ENCODE measurements at places on chromosomes 1 and 21.

DNA sequence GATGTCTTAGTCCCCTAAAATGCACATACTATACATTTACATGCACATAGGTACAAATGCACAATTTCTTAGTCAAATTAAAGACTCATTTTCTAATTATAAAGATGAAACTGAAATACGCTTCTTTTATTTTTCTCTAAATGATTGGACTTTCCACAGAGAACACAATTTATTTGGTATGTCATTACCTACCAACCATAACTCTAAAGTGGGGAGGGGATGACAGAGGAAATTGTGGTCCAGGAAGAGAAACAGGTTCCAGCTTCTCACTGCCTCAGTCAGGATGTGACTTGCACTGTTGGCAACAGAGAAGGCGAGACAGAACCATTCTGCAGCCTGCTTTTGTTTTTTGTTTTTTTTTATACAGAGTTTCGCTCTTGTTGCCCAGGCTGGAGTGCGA, 1189.2 kb downstream of the PLA2G4A start:
- DNase-seq: no peak

DNA sequence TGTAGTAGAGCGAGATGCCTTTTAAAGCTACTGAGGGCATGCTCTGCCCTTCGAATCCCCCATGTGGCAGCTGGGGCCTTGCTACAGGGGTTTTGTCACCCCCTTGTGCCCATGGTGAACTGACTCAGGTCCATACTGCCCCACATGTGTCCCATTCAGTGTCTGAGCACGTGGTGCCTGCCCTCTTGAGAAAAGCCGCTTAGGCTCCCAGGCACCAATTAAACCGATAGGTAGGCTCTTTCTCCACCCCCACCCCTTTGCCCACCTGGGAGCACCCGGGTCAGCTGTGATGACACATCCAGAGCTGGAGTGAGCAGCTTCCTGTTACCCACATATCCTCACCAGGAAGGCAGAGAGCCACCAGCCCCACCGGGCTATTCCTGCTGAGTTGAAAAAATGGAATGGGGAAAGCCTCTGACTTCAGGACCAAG, 30.5 kb downstream of the TMCC2 start:
- DNase-seq: no peak

DNA sequence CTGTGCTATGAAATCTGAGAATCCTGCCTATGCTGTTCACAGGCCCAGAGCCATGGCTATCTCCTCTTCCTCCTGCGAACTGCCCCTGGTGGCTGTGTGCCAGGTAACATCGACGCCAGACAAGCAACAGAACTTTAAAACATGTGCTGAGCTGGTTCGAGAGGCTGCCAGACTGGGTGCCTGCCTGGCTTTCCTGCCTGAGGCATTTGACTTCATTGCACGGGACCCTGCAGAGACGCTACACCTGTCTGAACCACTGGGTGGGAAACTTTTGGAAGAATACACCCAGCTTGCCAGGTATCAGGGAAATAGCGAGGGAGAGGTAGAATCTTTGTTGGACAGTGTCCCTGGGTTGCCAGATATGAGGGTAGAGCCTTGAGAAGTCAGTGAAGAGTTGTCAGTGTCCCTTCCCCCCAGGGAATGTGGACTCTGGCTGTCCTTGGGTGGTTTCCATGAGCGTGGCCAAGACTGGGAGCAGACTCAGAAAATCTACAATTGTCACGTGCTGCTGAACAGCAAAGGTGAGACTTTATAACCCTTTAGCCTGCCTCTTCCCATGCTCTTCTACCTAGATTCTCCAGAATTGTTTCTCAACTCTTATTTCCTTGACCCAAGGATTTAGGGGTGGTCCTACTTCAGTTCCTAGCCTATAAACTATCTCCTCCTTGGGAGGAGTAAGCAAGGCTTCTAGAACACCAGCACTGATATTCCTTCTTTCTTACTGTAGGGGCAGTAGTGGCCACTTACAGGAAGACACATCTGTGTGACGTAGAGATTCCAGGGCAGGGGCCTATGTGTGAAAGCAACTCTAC, 1.4 kb downstream of the NIT1 start:
- no peak for DNase-seq

GRCh38 chr1:151508833-151509232, 2.4 kb upstream of the CGN start:
- DNase-seq: no peak

GRCh38 chr1:31705080-31705866, 1.5 kb upstream of the COL16A1 start:
- no peak for DNase-seq

GRCh38 chr1:181313466-181313865, 169.9 kb upstream of the CACNA1E start:
- DNase-seq: no peak

GRCh38 chr1:245338485-245338877, 183.7 kb downstream of the KIF26B start:
- no peak for DNase-seq

- DNase-seq: no peak
Measured at GRCh38 chr1:185627171-185627570, 107.0 kb upstream of the HMCN1 start.

DNA sequence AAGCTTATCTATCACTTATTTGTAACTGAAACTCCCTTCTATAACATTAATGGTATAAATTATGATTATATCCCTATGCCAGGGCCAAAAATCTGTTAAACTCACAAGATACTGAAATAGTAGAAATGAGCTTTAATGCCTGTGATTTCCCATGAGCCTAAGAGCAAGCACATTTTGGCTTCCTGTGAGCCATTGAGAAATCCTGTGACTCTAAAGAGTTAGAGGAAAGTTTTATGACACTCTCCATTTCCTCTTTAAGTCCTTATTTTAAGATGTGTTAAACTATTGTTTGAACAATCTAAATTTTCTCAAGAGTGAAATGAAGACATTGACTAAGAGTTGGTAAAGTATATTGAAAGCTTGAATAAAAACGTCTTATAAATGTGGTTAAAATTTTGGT, 45.6 kb downstream of the SUCO start:
- DNase-seq: no peak

DNA sequence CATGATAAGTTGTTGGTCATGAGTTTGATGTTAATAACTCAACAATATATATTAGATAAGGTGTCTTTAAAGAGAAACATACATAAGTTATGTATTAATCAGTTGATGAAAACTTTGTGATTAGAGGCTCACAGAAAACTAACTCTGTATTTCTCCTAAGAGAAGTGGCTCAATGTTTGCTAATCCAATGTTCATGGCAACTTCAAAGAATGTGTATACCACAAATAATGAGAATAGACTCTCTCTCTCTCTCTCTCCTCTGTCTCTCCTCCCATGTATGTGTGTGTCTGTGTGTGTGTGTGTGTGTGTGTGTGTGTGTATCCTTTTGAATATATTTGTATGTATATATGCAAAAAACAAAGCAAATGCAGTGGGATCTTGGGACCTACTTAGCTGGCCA, 1304.9 kb downstream of the MRPL39 start:
- no peak for DNase-seq

GRCh38 chr1:23169727-23170335, 1.2 kb upstream of the LUZP1 start:
- DNase-seq: no peak

DNA sequence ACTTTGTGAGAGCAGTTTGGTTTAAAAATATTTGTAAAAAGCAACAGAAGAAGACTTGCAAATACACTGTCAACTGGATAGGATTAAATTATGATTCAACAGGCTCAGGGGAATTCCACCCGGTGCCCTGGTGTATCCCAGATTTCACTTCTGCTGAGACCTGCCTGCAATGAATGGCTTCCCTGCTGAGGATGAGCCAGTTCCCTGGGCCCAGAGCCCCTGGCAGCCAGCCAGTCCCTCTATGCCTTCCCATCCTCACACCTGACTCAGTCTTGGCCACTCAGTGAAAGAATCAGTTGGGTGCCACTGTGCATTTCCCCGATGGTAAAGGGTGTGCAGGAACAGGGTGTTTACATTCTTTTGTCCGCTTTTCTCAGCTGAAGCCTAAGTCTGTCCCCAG, 64.4 kb downstream of the KCTD3 start:
- DNase-seq: peak; percentile 32

- DNase-seq: no peak
Measured at GRCh38 chr1:28640766-28641165, 2.1 kb downstream of the TAF12 start.

GRCh38 chr1:115457289-115457688, 119.2 kb upstream of the NGF start:
- DNase-seq: peak; percentile 9

GRCh38 chr1:12196641-12197482, 30.1 kb downstream of the TNFRSF1B start:
- DNase-seq: peak; percentile 90

- DNase-seq: no peak
Measured at GRCh38 chr1:161351482-161351881, 16.2 kb downstream of the CFAP126 start.

DNA sequence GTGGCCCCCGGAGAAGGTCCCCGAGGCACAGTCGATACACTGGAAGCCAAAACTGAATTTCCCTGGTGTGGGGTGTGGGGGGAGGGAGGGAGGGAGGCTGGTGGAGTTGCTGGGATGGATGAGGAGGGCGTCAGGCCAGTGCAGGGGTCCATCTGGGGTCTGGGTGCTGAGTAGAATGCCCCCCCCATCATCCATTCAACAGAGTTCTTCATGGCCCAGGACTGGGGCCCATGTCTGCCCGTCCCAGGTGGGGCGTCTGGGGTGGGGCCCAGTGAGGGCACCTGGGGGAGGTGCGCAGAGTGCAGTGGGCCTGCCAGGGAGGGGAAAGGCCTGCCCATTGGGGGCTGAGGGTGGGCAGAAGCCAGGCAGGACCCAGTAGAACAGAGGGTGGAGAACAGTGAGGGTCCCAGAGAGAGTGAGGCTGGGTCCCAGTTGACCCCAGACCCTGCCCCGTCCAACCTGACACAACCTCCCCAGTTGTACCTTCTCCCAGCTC, 1.9 kb downstream of the TNFRSF18 start:
- no peak for DNase-seq

GRCh38 chr1:150961756-150962155, 12.9 kb downstream of the CERS2 start:
- no peak for DNase-seq

GRCh38 chr1:47870946-47871676, 126.1 kb downstream of the TRABD2B start:
- no peak for DNase-seq

DNA sequence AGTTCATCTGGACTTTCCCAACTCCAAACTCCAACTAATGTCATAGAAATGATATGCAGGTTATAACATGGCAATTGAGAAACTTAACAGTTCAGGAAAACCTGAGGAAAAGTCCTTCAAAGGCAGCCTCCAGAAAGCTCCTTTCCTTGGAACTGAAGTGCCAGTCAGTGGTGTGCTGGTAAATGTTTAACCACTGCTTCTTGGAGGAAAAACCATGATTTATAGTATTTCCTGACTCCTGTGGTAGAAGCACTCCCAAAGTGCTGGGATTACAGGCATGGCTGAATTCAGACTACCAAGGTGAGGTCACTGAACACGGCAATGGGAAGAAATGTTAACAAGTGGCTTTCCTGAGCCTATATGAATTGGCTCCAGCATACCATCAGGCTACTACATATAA, 26.7 kb upstream of the ZNHIT6 start:
- DNase-seq: no peak

- DNase-seq: no peak
Measured at GRCh38 chr1:49424782-49425181, 599.0 kb downstream of the AGBL4 start.

- DNase-seq: no peak
Measured at GRCh38 chr1:228469413-228470162, 17.6 kb upstream of the RNF187 start.

DNA sequence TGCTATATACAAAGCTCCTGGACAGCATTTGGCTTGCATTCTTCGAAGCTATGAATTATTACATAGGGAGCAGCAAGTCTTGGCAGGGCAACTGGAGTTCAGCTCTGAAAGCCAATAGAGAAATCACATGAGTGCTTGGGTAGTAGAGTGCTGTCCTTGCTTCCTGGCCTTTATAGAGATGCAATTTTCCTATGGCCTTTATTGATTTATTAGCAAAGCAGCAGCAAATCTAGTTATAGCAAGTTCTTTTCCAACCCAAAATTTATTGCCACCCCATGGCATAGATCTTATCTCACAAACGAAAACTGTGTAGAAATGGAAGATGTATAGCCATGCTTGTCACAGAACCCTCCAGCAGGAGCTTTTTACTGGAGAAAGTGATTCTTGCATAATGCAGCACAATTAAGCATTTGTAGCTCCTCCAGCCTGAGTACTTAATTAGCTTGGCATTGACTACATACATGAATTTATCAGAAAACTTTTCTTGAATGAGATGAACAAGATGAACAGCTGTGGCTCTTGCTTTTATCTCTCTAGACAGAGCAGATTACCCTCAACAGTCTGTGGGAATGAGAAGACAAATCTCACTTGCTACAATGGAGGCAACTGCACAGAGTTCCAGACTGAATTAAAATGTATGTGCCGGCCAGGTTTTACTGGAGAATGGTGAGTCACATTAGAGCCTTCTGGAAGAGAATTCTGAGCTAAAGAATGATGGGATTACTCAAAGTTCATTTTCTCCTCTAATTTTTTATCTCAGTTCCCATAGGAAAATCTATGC, 170.1 kb downstream of the CRB1 start:
- DNase-seq: no peak

DNA sequence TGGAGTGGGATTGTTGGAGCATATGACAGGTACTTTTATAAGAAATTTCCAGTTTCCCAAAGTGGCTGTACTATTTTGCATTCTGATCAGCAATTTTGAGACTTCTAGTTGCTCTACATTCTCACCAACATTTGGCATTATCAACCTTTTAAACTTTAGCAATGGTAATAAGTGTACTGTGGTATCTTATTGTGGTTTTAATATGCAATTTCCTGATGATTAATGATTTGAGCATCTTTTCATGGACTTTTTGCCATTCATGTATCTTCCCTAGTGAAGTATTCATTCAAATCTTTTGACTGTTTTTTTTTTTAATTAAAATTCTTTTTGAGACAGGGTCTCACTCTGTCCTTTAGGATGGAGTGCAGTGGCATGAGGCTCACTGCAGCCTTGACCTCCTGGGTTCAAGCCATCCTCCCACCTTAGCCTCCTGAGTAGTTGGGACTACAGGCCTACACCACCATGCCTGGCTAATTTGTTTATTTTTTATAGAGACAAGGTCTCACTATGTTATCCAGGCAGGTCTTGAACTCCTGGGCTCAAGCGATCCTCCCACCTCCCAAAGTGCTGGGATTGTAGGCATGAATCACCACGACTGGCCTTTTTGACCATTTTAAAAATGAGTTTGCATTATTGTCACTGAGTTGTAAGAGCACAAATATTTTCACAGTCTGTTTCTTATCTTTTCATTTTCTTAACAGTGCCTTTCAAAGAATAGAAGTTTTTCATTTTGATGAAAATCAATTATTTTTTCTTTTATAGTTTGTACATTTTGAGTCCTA, 7.8 kb upstream of the SLC6A9 start:
- no peak for DNase-seq

DNA sequence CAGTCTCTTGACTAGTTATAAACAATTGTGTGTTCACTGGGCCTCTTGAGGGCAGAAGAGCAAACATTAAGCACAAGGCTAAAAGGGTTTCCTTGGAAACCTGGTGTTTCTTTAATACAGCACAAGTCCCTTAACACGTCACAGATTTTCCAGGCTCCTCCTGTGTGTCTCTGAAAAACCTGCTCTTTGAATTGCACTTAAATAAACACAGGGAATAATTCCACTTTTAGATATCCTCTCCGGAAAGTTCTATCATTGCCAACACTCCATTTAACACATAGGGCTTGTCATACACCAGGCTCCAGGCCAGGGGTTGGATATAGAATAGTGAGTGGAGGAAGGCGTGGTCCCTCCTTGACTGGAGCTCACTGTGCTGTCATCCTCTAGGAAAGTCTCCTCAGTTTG, 442.6 kb downstream of the DSCAM start:
- DNase-seq: peak; percentile 86
